K562 (cell line): ENCODE measurements at places on chromosomes 7 and 10.
A peak's percentile ranks its signal among the peaks of the same experiment; 100 is the strongest.

- H3K27me3 ChIP-seq: no peaks in the 10 kb centered on the region
- H3K4me3 ChIP-seq: no peak overlapping the region
- H3K4me1 ChIP-seq: peaks cover 16% of the 10 kb centered on the region
- H3K27ac ChIP-seq: peak overlapping the region; percentile 51; the same call in 2 of the 3 replicates
- DNase-seq: peak; percentile 88
- no peaks in the 10 kb centered on the region for H3K36me3 ChIP-seq
Observed at GRCh38 chr7:106018566-106019469, 55.8 kb downstream of the CDHR3 start.

DNA sequence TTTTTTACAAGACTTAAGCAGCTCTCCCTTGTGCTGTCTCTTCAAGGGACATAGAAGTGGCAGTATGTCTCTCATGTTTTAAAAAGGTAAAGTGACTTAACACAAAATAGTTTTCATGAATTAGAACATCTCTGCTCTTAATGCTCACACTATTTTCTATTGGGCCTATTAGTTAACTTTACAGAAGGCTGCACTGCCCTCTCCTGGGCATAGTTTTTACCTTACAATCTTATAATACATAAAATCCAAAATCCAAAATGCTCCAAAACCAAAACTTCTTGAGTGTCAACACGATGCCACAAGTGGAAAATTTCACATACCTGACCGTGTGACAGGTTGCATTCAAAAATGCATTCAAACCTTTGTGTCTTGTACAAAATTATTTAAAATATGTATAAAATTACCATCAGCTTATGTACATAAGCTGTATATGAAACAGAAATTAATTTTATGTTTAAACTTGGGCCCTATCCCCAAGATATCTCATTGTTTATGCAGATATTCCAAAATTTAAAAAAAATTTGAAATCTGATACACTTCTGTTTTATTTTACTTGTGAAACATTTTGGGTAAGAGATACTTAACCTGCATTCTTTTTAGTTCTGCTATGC lies 25.8 kb downstream of the TES start:
- H3K4me3 ChIP-seq: no peak overlapping the region
- peaks cover 3% of the 10 kb centered on the region; the same call in 1 of the 2 replicates for H3K4me1 ChIP-seq
- DNase-seq: peak; percentile 40
- H3K27ac ChIP-seq: no peak overlapping the region
- no peaks in the 10 kb centered on the region for H3K27me3 ChIP-seq

DNA sequence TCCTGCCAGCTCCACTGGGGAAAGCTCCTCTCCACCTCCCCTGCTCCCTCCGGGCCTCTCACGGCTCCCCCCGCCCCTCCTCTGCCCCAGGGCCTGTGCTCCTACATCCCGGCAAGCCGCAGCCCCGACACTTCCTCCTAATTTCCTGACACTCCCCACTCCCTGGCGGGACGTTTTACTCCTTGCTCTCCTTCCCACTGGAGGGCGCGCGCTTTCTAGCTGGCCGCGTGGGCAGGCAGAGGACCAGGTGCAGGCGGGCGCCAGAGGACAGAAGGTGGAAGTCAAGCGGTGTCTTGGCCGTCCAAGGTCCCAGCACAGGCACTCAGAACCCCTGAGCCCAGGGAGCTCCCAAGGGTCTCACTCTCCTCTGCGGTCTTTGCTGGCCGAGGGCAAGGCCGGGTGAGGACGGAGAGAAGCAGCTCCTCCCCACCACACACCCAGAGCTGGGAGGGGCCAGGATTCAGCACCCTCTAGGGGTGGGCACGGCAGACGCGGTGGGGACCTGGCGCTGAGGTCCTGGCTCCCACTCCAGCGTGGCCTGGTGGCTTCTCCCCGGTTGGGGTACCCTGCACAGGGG lies 19.1 kb downstream of the ADAM8 start:
- H3K27me3 ChIP-seq: no peaks in the 10 kb centered on the region
- no peak overlapping the region for H3K4me3 ChIP-seq
- H3K27ac ChIP-seq: no peak overlapping the region; the same call in 1 of the 3 replicates
- H3K36me3 ChIP-seq: no peaks in the 10 kb centered on the region
- peak; percentile 55 for DNase-seq

GRCh38 chr10:51301644-51302043 lies 227.4 kb downstream of the PRKG1 start:
- H3K4me1 ChIP-seq: no peaks in the 10 kb centered on the region
- DNase-seq: no peak
- H3K36me3 ChIP-seq: no peaks in the 10 kb centered on the region
- H3K27me3 ChIP-seq: no peaks in the 10 kb centered on the region
- H3K4me3 ChIP-seq: no peak overlapping the region
